ENCODE measurements at places on chromosomes 3 and 15. TPM values are rescaled to one million over a fixed set of nuclear protein-coding genes. Genes with fewer than 3 reads are reported as not detected.

Gene TTC14
- 28.3 TPM for total RNA-seq

Gene PRC1
- total RNA-seq: 18.5 TPM

Gene APOD
- 67.7 TPM for total RNA-seq

Gene CNTN6
- total RNA-seq: not detected

Measured in cardiac ventricle fibroblast (primary cell).